Activated naive CD4-positive, alpha-beta T cell (primary cell): ENCODE measurements at places on chromosomes 6 and 20.

- DNase-seq = no peak
These were observed 58.1 kb downstream of the RPRD1B start for GRCh38 chr20:38091441-38092216.

GRCh38 chr20:23868321-23868720 lies 11.2 kb downstream of the CST5 start:
- DNase-seq = no peak

DNA sequence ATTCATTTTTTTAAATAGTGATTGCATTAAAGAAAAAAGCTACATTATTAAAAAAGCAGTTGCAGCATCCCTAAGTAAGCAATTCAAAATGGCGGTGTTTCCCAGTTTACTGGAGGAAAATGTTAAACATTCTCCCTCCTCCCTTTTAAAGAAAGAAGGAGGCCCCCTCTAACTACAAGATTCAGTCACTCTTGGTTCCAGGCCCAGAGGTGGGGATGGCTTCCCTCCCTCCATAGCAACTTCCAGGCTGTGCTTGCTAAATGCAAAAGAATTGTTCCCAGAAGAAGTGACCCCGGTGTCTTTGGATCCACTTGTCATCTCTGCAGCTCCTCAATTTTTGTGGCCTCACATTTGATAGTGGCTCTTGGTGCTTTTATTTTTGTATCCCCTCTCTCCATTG lies 165.9 kb downstream of the SOBP start:
- DNase-seq = no peak

- DNase-seq = no peak
These were observed 43.8 kb upstream of the DYNLRB1 start for GRCh38 chr20:34472246-34472925.

- no peak for DNase-seq
These were observed 30.5 kb upstream of the SNRPB2 start for GRCh38 chr20:16699293-16699692.

GRCh38 chr20:53678990-53679596 lies 85.5 kb upstream of the ZNF217 start:
- DNase-seq = no peak

- no peak for DNase-seq
These were observed 489.8 kb upstream of the MANEA start for GRCh38 chr6:95087394-95088097.

DNA sequence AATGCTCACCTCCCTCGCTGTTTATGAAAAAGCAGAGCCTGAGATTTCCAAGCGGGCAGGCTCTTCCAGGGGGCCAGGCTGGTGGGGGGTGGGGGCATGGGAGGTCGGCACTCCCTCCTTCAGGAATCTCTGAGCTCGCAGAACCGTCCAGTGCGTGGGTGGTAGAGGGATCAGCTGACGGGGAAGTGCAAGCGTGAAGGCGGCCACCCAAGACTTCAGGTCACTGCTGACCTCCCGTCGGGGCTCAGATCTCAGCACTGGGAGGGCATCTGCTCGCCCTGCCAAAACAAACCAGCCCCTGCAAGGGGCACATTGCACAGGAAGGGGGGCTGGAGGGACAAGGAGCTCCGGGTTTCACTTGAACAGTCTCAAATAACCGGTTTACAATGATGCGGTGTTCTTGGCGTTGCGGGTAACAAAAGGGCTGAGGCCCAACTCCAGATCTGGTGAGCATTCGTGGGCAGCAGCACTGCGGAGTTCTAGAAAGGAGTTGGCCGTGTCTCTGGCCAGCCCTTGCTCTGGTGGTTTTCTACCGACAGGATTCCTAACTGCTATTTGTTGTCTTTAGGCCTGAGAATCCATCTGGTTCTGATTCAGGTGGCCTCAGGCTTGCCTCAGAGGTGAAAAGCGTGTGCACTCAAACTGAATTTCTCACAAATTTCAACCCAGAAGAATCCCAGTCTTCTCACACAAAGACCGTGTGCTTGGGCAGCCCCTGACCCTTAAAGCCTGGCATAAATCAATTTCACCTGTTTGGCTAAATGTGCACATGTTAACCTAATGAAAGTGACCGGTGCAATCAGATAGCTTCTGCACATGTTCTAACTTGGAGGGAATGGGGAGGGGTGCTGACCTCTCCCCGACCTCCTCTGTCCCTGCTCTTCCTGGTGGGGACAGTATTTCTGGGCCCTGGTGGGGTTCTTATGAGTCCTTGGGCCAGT lies 191.6 kb downstream of the MYLK4 start:
- no peak for DNase-seq

GRCh38 chr6:34556031-34556471 lies at the start of gene SPDEF:
SPDEF (minus strand) TSS chr6:34556329; CDS start chr6:34544455, 11,874 bp downstream.
- DNase-seq = no peak

DNA sequence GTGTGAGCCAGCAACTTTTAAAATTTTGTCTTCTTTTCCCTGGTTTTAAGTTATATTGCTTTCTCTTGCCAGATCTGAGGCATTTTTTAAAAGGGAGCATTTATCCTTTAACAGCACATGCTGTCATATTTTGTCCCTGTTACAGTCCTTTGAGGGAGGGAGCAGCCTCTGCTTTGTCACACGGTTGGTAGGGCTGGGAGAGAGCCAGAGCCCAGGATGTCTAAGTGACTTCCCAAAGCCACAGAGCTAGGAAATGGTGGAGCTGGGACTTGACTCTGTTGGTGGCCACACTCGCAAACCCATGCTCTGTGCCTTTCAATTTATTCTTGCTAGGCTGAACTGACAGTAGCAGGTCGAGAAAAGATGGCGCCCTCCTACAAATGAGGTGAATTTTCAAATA lies 80.4 kb upstream of the IYD start:
- DNase-seq = no peak

DNA sequence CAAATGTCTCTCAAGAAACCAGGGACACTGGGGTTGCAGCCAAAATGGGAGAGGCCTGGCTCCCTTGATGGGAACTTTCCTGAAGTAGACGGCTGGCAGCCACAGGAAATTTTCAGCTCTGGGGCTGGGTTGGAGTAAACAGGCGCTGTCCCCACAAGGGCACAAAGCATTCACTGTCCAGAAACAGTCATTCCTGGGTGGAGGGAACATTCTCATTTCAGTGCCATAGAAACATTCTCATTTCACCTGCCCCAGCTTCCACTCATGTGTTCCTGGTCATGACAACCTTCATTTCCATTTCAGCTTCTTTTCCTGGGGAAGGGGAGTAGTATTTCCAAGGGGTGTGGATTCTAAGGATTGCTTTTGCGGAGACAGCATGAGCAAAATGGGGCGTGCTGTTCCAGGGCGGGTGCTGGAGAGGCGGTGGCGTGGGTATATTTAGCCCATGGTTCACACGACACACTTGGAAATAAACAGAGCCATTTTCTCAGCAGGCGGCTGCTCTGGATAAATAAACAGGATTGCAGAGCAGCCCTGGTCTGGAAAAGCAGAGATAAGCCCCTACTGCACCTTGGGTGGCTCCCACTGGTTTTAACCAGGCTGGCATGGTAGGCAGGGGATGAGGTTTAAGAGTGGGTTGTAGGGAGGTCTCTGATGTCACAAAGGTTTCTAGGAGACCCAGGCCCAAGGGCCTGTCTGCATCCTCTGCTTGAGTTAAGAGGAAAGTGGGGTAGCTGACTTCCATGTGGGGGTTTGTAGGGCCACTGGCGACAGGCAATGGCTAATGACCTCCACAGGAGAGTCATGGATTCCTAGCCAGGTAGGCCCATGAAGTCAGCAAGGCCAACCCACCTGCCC lies 32.9 kb downstream of the COX4I2 start:
- no peak for DNase-seq

DNA sequence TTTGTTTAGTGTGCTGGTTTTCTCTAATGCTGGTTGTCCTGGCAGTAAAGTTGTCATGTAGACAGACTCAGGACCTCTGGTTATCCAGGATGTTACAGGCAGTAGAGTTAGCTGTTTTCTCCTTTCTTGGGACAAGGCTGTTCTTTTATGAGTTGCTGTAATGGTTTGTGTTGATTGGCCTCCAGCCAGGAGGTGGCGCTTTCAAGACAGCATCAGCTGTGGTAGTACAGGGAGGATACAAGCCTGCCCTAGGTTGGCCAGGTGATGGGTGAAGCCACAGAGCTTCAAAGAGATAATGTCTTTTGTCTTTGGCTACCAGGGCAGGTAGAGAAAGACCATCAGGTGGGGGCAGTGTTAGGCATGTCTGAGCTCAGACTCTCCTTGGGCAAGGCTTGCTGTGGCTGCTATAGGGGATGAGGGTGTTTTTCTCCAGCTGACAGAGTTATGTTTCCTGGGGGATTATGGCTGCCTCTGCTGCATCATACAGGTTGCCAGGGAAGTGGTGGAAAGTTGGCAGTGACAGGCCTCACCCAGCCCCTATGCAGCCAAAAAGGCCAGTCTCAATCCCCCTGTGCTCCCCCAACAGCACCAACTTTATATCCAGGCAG lies 127.2 kb upstream of the TAB2 start:
- DNase-seq = no peak

DNA sequence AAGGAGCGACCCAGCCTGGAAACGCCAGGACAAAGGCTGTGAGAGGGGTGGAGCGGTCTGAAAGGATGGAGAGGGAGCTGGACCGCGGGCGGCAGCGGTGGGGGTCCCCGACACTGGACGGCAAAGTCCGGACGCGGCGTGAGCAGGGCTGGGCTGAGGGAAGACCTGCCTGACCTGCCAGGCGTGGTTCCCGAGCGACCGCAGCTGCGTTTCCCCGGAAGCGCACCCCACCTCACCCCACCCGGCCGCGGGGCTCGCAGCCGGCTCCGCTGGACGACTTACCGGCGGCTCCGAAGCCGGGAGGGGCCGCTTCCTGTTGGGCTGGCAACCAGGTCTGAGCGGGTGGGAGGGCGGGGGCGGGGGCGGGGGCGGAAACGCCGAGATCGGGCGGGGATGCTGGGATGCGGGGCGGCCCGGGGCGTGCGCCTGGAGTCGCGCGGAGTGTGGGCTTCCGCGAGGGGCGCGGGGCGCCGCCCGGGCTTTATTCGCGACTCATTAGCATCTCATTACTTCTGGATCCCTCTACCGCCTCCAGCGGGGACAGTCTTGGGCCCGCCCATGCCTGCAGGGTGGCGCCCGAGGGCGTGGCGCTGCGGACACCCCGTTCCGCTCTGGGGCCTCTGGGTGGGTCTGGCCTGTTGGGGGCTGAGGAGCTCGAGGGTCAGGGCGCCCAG lies at the start of gene MICAL1:
Gene MICAL1 (minus strand): TSS at position 336 of the 674 bp plus-strand sequence. CDS start 1,576 bp downstream, outside the sequence.
- peak; percentile 61 for DNase-seq

- no peak for DNase-seq
These were observed 28.3 kb downstream of the PREX1 start for GRCh38 chr20:48799328-48800105.

- DNase-seq = no peak
These were observed 147.4 kb upstream of the SIM1 start for GRCh38 chr6:100612094-100612493.

- no peak for DNase-seq
These were observed 291.2 kb downstream of the ESR1 start for GRCh38 chr6:152098683-152099082.

DNA sequence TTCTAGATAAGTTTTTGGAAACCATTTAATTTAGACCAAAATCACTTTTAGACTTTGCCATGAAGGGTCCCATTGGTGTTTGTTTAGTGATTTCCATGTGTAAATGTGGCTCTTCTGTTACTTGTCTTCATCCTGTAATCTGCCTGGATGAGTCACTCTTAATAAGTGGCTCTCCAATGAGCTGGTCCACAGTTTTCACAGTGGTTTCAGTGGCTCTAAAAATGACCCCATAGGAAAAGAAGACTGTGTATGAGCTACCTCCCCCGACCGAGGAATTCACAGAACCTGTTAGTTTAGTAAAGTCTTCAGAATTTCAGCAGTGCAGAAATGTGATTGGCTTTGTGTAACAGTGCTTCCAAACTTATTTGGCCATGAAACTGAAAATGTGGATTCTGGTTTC lies 492.0 kb upstream of the MARCKS start:
- DNase-seq = no peak

DNA sequence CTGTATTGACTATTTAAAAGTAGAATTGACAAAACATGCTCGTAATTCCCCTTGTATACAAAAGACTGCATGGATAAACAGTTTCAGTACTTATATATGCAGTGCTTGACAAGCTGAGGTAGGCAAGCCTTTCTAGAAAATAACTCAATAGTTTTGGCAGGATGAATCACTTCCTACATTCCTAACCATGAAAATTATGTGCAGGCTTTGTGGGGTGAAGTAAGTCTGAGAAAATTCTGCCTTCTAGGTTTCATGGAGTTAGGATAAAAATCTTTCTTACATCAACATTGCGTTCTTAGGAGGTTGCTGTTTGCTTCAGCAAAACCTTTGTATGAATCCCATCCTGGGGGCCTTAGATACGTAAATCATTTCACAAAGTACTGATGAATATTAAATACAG lies 801.4 kb upstream of the EYS start:
- no peak for DNase-seq
